ENCODE measurements at places on chromosomes 3 and 15. TPM values are rescaled to one million over a fixed set of nuclear protein-coding genes. Genes with fewer than 3 reads are reported as not detected.

DNA sequence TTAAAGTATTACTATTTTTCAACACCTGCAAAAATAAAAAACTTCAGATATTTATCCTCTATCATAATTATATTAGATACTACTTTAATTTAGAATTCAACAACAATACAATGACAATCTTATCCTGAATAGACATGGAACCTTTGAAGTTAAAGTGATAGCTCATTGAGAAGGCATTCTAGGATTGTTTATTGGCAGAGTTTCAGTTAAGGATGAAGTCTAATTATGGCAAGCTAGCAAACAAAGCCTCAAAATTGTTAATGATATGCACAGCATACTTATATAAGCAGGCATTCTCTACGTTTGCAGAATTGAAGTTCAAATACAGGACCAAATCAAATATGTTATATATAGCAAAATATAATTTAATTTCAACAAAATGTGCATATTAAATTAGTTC is 91.2 kb upstream of the ABI3BP start:
- no peak for DNase-seq

- peak; percentile 56 for DNase-seq
These were observed 922 bp downstream of the ADPRH start for GRCh38 chr3:119580067-119580760.

DNA sequence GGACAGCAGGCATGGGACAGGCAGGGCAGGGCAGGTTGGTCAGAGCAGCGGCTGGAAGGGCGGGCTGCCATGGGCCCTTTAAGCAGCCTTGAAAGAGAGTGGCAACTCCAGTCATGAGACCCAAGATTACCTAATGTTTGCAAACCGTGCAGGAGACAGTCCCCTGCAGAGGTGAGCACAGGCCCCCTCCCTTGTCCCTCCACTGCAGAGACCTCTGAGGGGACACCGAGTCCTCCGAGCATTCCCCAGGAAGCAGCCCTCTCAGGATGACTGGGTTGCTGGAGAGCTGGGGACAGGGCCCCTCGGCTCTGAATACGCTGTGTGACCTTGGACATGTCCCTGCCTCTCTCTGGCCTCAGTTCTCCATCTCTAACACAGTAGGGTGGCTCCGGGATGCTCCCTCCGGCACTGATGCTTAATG is 81.4 kb downstream of the IQSEC1 start:
- no peak for DNase-seq

GRCh38 chr3:39513791-39514369 is 46.4 kb downstream of the MOBP start:
- DNase-seq = no peak

Gene STRIT1
- total RNA-seq = 0.79 TPM
